Left ventricle myocardium inferior (tissue), 1 donor: ENCODE measurements at places on chromosomes 7 and 10. TPM values are rescaled to one million over a fixed set of nuclear protein-coding genes. Genes with fewer than 3 reads are reported as not detected.
A peak's percentile ranks its signal among the peaks of the same experiment; 100 is the strongest.

DNA sequence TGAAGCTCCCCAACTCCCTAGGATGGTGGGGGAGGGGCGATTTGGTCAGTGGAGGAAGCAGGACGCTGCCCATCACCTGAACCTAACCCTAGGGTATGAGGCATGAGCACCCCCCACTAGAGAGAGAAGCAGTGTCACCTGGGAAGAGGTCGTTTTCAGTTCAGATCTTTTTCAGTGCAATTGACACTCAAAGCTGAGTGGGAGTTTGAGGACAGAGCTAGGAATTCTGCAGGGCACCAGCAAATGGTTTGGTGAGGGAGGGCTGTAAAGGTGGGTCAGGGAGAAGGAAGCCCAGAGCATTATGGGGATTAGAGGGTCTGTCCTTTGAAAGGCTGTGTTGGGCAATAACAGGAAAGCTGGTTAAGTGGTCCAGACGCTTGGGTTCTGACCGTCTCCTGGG lies 10.9 kb downstream of the BPGM start:
- no peak for DNase-seq

DNA sequence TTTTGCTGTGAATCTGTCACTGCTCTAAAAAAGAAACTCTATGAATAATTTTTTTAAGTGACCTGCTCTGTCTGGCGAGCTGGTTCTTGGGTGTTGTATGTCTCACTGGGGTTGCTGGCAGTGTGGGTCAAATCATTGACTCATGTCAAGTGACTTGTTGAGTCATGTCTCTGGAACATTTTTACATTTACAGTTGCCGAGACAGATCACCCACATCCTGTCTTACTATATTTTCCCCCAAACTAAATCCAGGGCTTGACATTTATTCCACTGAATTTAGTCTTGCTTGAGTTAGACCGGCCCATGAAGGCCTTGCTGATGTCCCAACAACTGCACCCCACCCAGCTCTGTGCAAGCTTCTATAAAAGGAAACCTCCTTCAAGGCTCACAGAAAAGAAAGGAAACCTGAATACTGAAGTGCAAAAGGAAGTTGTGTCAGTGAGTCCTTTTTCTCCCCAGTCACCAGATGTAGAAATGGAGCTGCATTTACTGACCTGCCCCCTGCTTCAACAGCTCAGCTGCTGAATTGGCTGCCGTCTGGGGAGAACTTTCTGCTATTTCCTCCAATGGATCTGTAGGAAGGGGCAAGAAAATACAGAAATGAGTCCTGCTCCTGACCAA lies 290.3 kb downstream of the TNS3 start:
- no peak for DNase-seq

GRCh38 chr10:21173802-21174714 lies 276.9 kb upstream of the NEBL start:
- peak; percentile 47 for DNase-seq

DNA sequence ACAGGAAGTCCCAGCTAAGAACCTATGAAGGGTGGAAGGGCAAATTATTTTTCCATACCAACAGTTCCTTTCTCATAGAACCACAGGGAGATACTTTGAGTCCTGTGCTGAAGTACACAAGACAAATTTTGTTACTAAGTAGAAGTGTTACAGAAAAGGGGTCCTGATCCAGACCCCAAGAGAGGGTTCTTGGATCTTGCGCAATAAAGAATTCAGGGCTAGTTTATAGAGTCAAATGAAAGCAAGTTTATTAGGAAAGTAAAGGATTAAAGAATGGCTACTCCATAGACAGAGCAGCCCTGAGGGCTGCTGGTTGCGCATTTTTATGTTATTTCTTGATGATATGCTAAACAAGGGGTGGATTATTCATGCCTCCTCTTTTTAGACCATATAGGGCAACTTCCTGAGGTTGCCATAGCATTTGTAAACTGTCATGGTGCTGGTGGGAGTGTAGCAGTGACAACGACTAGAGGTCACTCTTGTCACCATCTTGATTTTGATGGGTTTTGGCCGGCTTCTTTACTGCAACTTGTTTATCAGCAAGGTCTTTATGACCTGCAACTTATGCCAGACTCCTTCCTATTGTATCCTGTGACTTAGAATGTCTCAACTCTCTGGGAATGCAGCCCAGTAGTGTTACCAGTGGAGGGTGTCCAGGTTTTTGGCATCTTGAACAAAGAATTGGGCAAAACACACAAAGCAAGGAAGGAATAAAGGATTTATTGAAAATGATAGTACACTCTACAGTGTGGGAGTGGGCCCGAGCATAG lies 409.4 kb downstream of the SH2D4B start:
- DNase-seq = no peak

DNA sequence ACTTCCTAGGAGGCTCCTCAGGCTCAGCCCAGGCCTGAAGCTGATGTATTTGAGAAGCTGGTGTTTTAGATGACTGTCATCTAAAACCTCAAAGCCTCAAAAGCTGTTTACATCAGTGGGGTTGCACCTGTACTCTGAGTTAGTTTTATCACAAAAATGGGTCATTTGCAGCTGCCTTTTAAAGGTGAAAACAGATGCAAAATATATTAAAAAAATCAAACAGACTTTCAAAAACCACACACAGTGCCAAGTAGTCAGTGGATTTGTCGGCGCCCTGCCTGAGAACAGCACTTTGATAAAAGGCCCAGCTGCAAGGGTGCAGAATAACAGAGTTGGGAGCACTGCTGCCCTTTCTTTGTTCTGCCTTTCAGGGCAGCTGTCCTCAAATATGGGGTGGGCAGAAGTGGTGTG lies 103.0 kb downstream of the VOPP1 start:
- no peak for DNase-seq

GRCh38 chr7:25360451-25360850 lies 132.2 kb upstream of the NPVF start:
- no peak for DNase-seq

- DNase-seq = peak; percentile 91
Observed at GRCh38 chr10:101817337-101818118, 716 bp downstream of the OGA start.

DNA sequence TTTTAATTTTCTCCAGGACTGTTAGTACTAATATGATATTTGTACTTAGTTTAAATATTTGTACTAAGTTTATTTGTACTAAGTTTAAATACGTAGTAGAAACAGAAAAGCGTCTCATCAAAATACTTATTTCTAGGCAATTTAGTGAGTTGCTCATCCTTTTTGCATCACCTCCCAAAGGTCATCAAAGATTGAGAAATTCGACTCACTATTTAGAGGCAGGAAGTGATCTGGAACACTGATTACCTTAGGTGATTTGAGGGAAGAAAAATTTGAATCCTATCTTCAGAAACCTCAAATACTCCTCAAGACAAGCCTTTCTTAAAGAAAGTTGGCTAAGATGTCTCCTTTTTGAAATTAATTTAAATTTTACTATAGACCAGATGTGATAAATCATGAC lies 14.5 kb downstream of the WNT16 start:
- DNase-seq = no peak

- DNase-seq = no peak
Observed at GRCh38 chr10:76759681-76760080, 877.9 kb downstream of the KCNMA1 start.

- DNase-seq = no peak
Observed at GRCh38 chr7:138881579-138882188, 83.7 kb upstream of the ATP6V0A4 start.

DNA sequence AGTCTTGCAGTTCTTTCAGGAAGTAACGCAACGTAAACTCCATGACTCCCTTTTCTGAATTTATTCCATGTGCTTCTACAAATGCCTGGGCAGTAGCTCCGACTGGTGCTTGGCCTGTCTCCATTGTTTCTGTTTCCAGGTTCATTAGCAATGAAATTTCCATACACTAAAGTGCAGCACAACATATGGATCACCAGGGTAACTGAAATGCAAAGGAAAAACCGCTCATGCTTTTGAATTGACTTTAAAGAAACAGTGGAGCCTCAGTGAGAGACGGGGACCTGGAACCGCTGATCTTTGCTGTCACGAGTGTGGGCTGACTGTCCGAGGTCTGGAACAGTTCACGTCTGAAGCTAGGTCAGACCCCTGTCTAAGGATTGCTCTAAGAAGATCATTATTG lies 126.5 kb upstream of the IGFBP3 start:
- no peak for DNase-seq

LIPM gene
- not detected for total RNA-seq

ANKRD7 gene
- total RNA-seq = 1.1 TPM

FGFR2 gene
- total RNA-seq = 0.36 TPM

PNLIP gene
- total RNA-seq = not detected

CARD11 gene
- total RNA-seq = 0.16 TPM
